ENCODE measurements at places on chromosomes 1 and 21.

DNA sequence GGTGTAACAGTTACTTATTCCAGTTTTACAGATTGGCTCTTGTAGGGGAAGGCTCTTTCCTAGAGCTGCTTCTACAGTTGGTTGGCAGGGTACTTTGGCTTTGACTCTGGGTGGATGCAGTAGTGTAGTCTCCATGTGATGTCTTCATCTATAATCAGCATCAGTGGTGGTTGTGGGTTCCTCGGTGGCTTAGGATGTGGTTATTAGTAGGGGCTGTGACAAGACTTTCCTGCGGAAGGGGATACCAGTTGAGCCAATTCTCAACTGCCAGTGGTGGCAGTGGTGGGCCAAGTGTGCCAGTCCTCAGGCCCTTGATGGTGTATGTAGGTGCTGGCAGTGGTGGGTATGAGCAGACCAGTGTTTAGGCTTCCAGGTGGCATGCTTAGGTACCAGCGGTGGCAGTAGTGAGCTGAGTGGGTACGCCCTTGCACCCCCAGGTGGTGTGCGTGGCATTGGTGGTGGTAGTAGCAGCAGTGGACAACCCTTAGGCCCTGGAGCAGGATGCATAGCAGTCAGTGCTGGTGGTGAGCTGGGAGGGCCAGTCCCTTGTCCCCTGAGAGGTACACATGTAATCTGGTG, 27.2 kb upstream of the KLF18 start:
- no peak for DNase-seq

- no peak for DNase-seq
Observed at GRCh38 chr1:13667691-13668090, 32.3 kb upstream of the PRDM2 start.

DNA sequence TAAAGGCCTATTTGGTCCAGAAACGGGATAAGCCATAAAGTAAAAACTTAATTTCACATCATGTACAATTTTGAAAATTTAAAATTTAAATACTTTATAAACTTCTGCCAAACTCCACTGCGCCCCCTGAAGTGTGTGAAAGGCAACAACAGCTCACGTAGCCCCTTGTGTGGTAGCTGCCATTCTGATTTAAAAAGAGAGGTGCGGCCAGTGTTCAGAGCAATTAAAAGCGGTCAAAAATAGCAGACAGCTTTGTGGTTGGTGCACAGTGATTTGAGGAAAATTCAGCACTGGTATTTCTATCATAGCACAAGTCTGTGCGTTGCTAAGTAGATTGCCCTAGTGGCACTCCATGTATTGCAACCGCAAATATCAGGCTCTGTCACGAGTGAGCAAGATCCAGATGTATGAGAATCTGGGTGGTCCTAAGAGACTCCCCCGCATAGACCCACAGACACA, 122.5 kb downstream of the ATG4C start:
- DNase-seq = no peak

DNA sequence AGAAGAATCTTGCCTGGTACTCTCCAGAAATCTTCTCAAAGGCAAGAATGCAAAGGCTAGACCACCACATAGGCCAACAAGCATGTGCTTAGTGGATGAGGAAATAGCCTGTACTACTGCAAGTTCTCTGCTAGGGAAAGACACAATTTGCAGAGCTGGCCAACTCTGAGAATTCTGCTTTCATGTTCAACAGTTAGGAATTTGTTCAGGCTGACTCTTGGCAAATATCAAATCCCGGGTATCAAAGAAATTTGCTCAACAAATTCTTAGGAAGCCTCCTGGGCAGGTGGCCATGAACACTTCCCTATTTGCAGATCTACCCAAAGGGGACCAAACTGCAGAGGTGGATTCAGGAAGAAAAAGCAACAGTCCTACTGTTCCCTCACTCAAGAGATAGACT, 15.0 kb upstream of the H3-3A start:
- no peak for DNase-seq

- DNase-seq = no peak
Observed at GRCh38 chr1:2594001-2594640, 7.5 kb downstream of the PRXL2B start.

DNA sequence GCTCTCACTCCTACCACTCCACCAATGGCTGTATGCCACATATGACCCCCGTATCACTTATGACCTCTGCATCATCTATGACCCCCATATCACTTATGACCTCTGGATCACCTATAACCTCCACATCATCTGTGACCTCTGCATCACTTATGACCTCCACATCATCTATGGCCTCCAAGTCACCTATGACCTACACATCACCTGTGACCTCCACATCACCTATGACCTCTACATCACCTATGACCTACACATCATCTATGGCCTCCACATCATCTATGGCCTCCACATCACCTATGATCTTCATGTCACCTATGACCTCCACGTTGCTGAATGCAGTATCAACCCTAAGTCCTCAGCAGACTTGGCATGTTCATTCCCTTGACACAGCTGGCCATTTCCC, 271.2 kb downstream of the MATN1 start:
- no peak for DNase-seq

GRCh38 chr1:50371749-50372148, 51.5 kb downstream of the DMRTA2 start:
- no peak for DNase-seq

- DNase-seq = no peak
Observed at GRCh38 chr1:237863234-237863633, 27.5 kb downstream of the ZP4 start.

DNA sequence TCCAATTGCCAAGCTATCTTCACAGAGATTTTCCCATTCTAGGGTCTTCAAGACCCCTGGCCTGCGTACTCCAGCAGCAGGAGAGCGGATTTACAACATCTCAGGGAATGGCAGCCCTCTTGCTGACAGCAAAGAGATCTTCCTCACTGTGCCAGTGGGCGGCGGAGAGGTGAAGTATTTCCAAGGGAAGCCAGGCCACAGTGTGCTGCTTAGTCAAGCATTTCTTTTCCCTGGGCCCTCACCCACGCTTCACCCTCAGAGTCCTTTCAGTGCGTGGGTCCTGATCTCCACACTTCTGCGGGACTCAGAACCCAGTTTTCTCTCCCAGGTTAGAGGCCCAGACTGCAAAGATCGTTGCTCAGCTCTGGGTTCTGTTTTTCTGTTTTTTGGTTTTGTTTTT, 13.1 kb downstream of the CDCA8 start:
- no peak for DNase-seq

DNA sequence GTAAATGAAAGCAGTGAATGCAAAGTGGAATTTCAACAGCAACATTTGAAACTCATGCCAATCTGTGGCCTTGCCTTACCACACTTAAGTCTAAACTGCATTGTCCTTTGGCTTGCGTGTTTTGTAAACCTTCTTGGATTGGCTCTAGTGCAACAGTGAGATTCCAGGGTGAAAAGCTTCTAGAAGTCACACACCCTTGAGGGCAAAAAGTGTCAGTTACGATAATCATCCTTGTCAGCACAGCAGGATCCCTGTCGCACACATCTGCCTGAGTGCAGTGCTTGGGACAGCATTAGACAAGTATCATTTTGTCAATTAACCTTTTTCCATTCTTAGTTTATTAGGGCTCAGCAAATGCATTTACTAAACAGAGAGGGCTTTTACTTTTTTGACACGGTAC, 243.4 kb upstream of the PTBP2 start:
- DNase-seq = no peak

DNA sequence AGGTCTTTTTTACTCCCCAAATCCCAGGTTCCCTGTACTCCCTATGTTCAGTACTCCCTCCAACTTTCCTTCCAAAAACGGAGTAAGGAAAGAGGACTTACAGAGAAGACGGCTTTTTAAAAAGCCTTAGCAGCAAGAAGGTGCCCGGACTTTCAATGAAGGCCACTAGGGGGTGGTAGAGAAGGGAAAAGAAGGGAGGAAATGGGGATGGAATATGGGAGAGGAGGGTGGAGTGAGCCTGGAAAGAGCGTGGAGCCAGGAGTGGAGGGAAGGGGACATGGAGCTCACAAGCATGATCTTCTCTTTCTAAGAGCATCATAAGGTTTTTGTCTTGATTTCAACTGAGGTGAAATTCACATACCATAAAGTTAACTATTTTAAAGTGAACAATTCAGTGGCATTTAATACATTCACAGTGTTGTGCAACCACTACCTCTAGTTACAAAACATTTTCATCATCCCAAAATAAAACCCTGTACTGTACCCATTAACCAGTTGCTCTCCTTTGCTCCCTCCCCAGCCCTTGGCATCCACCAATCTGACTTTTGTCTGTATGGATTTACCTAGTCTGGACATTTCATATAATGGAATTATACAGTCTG, 129.9 kb downstream of the ZNF281 start:
- no peak for DNase-seq

DNA sequence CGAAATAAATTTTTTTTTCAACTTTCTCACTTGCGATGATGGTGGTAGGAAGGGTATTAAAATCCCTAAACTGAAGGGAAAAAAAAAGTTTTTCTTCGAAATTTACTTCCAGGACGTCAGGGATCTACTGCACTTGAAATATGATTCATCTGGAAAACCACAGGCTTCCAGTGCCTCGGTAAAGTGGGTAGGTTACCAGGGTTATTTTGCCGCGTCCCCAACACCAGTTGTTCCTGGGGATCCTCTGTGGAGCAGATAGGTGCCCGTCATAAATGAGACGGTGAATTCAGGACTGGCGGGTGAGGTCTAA, 773 bp downstream of the RABIF start:
- DNase-seq = no peak

DNA sequence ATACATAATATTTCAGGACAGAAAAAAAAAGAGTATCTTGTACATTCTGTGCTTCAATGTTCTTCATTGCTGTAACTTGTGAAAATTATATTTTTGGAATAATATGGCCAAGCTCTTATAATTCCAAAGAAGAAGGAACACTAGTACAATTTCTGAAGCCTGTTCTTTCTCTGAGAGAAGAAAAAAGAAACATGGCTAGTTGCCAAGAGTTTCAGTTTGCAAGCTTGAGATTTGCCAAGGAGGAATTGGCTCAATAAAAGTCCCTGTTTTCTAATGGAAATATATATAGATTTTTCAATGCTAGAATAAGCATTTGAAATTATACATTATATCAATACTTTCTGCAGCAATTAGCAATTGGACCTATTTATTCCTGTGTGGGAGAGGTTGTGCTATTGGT, 285.2 kb upstream of the NEGR1 start:
- no peak for DNase-seq

- DNase-seq = no peak
Observed at GRCh38 chr1:77511440-77511840, 171.0 kb downstream of the ZZZ3 start.

DNA sequence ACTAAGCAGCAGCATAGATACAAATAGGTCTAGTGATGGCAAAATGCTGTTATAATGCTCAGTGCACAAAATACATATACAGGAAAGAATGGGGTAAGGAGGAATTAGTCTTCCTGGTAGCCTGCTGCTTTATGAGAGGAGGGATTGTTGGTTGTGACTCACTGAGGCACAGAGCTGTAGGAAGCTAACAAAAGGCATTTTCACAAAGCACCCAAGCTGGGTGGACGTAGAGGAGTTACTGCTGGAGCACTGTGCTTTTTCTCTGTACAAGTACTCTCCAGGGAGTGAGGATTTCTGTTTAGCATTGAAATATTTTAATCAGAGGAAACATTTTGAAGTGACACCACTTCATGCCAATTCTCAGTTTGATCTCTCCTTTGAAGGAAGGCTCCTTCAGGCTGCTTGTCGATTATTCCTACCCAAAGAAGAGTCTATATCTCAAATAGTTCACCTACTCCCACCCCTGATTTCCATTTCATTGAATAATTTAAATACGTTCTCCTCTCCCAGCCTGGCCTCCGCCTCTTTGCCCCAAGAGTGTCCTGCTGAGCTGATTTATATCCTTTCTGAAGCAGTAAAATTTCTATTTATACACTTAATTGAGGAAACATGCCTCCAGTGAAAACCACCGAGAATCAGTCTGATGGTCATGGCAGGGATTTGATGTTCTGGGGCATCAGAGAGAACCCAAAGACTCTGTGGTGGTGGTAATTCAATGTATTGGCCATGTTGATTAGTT, 271.9 kb downstream of the HHAT start:
- DNase-seq = no peak

DNA sequence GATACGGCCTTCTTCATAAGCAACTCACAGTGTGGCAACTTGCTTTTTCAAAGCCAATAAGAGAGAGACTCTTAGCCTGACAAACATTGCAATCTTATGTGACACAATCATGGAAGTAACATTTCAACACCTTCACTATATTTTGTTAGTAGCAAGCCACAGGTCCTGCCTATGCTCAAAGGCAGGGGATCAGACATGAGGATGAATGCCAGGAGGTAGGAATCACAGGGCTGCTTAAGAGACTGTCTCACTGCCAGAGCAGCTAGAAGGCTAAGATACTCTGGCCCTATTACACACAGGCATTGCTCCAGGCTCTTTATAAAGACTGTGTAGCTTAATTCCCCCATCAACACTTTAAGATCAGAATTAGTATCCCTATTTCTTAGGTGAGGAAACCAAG, 236.2 kb upstream of the KAZN start:
- DNase-seq = no peak

GRCh38 chr1:184801503-184801902, 46.8 kb upstream of the EDEM3 start:
- DNase-seq = no peak

DNA sequence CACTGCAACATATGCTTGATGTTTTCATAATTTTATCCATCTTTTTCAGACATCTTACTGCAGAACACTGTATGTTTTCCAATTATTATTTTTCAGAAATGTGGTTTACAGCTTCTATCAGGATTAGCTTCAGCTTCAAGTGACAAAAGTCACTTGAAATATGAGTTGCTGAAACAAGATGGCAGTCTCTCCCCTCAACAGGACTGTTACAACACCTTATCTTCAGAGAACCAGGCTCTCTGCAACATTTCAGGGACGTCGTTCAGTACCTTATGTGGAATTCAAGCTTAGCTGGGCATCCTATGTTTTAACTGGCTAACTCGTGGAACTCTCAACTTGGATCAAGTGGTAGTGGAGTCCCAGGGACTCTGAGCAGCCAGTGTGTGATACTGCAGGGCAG, 2.0 kb upstream of the UBE2G2 start:
- DNase-seq = no peak

DNA sequence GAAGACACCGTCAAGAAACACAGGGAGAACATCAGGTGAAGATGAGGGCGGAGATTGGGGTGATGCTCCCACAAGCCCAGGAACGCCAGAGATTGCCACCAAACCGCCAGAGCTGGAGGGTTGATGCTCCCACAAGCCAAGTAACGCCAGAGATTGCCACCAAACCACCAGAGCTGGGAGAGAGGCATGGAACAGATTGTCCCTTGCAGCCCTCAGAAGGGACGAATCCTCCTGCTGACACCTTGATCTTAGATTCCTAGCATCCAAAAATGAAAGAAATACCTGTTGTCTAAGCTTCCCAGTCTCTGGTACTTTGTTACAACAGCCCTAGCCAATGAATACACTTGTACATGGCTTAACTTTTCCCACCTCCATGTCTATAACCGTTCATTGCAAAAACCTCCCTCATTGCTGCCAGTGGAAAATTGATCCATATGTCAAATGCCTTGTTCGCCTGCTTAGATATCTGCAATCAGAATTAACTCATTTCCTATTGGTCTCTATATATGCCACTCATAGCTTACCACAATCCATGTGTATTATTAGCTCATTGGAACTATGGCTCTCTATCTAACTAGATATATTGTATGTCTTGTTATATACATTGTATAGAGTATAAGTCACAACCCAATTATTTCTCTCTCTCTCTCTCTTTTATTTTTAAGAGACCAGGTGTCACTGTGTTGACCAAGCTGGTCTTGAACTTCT, 127.4 kb downstream of the ADSS2 start:
- DNase-seq = no peak

- no peak for DNase-seq
Observed at GRCh38 chr1:177913762-177914540, 55.9 kb downstream of the SEC16B start.

GRCh38 chr1:189216886-189217285, 1260.8 kb downstream of the BRINP3 start:
- DNase-seq = no peak

All from stimulated activated CD8-positive, alpha-beta memory T cell treated with anti-CD3 and anti-CD28 coated beads, Interleukin-4, amount 100 ng/mL, for 1 hour (primary cell).